ENCODE measurements at places on chromosomes 16 and 17.

GRCh38 chr17:35936063-35936462 is 5.5 kb upstream of the RDM1 start:
- DNase-seq: no peak

GRCh38 chr16:83453977-83454376 is 353.8 kb upstream of the HSBP1 start:
- no peak for DNase-seq

GRCh38 chr16:67260426-67261063 is 11.8 kb downstream of the SLC9A5 start:
- DNase-seq: no peak

DNA sequence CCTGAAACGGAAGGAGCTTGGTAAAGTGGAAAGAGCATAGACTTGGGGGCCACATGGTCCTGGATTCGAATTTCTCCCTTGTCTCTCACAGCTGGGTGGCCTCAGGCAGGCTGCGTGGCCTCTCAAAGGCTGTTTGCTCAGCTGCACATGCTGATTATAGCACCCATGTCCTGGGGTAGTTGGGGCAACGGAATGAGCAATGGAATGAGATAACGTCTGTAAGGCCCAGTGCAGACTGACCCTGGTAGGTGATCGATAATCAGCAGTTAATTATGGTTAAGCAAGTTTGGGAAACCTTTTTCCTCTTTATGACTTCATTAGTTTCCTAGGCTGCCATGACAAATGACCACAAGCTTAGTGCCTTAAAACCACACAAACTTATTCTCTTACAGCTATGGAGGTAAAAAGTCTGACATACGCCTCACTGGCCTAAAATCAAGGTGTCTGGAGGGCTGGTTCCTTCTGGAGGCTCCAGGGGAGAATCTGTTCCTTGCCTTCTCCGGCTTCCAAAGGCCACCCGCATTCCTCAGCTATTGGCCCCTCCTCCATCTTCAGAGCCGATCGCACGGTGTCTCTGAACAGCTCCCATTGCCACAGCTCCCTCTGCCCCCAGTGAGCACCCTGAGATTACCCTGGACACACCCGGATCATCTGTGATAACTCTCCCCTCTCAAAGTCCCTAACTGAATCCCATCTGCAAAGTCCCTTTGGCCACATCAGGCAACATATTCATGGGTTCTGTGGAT is 294.9 kb upstream of the FOXF1 start:
- DNase-seq: no peak

GRCh38 chr16:8959921-8960787 is 3.6 kb downstream of the USP7 start:
- no peak for DNase-seq

GRCh38 chr16:70778901-70779309 is 22.1 kb downstream of the VAC14 start:
- no peak for DNase-seq

- no peak for DNase-seq
Measured at GRCh38 chr16:11297492-11298142, 16.5 kb upstream of the PRM1 start.

DNA sequence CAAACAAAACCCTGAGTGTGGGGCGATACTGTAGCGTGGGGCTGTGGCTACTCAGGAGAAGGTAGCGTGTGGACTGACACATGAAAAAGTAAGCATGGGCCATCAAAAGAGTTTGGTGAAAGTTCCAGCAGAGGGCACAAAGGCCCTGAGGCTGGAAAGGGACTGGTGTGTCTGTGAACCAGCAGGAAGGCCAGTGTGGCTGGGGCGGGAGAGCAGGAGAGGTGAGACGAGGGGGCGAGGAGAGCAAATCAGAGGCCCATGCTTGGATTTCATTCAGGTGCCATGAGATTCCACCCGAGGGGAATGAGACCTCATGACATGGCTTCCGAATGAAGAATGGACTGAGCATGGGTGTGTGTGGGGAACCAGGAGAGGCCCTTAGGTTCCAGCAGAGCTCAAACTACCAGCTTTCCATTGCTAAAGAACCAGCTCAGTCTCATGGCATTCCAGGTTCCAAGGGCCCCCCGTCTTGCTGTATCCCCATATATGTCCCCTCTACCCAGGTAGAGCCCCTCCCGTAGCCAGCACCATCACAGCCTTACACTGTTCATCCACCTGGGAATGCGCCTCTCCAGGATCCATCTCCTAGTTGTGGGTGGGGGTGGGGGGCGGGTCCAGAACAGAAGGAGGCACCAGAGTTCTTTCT is 31.1 kb downstream of the TRPV2 start:
- DNase-seq: no peak

- no peak for DNase-seq
Measured at GRCh38 chr17:60989379-60989778, 311.7 kb downstream of the BCAS3 start.

- no peak for DNase-seq
Measured at GRCh38 chr17:76845541-76846017, 22.6 kb upstream of the MGAT5B start.
